ENCODE measurements at places on chromosomes 12 and 14. TPM values are rescaled to one million over a fixed set of nuclear protein-coding genes. Genes with fewer than 3 reads are reported as not detected.

Gene PTPN11
- 100 TPM for total RNA-seq

Gene CLEC4C
- not detected for total RNA-seq

Gene SOX5
- total RNA-seq, result under 0.01 TPM

Gene RPS6KL1
- 1.7 TPM for total RNA-seq

Gene SNRPF
- 7.9 TPM for total RNA-seq

Gene HCAR3
- 8.9 TPM for total RNA-seq

Gene TEX52
- not detected for total RNA-seq

Gene HOTAIR
- under 0.01 TPM for total RNA-seq

Gene KRT73
- not detected for total RNA-seq

Gene STAC3
- 1.1 TPM for total RNA-seq

Gene JPH4
- total RNA-seq, result not detected

Gene GPR68
- 0.85 TPM for total RNA-seq

Gene SPX
- 9.4 TPM for total RNA-seq

Gene PRKD1
- total RNA-seq, result 1.9 TPM

Data from tracheal epithelial cell (primary cell).